Stimulated activated CD4-positive, alpha-beta T cell treated with anti-CD3 and anti-CD28 coated beads, TNF-alpha, amount 100 ng/mL, for 4 hours (primary cell): ENCODE measurements at places on chromosomes 1 and 21.

DNA sequence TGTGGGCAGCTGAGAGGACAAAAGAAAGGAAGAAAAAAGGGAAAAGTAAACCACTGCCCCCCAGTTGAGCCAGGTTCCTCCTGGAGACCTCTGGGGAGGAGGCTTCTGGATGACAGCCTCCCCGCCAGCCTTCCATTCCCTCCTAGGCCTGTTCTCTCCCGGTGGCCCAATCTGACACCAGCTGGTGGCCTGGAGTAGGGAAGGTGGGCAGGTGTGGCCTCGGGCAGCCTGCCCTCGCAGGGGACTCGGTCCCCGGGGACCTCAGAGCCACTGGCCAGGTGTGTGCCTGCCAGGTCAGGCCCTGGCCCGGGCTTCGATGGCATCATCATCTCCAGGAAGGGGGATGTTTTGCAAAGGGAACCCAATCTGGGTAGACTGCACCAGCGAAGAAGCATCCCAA lies 159.0 kb downstream of the CASZ1 start:
- no peak for DNase-seq

DNA sequence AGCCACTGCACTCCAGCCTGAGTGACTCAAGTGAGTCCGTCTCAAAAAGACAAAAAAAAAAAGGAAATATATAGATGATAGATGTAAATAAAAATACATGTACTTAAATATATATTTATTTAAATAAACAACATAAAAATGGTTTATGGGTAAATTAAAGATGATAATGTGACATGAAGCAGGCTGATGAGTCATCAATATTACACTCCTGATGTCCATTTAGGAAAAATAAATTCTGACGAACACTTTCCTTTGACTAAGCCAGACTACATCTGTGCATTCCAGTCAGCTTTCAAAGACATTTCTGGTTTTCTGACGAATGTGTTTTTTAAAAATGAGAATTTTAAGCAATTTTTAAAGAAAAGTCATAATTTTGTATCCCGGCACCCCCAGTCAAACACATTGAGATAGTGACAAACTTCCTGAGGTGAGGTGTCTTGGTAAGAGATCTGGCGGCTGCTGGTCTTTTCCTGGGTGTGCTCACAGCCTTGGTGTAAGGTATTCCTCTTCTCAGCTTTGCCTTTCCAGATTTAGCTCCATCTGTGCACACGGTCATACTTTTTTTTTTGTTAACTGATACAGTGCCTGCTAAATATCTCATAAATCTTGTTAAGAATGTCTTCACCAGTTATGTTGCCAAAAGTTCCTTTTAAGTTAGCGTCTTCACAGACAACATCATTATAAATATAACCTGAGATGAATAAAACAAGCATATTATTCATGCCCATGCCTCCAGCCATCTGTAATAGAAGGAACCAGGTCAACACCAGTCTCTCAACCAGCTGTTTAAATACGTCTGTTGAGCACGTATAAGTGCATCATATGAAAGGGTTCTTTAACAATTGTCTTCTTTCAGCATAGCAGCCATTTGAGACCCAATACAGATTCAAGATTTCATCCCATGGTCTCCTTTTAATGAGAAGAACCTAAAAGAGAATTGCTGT lies 214.5 kb upstream of the PLD5 start:
- no peak for DNase-seq

DNA sequence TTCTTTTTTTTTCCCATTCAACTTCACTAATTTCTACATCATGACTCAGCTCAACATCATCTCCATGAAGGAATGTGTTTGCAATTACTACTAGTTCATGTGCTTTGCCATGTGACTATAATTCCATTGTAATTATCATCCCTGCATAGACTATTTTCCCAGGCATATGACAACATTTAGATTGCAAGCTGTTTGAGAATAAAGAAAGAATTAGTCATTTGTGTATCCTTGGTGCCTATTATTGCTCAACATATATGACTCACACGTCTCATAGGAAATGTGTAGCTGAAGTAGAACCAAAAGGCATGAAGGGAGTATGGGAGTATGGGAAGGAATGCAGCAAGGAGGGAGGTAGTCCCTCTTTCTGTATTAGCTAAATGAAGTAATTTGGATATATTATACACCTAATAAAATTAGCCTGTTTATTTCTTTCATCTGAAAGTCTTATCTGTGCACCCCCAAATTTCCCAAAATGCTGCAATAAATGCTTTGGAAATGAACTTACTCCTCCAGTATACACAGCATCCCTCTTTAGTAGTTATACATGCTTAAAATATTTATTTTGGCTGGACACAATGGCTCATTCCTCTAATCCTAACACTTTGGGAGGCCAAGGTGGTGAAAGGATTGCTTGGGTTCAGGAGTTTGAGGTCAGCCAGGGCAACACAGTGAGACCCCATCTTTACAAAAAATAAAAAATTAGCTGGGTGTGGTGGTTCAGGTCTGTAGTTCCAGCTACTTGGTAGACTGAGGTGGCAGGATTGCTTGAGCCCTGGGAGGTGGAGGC lies 316.9 kb upstream of the ADGRL4 start:
- no peak for DNase-seq

GRCh38 chr1:160951443-160952128 lies 3.0 kb downstream of the ITLN2 start:
- DNase-seq = peak; percentile 28

DNA sequence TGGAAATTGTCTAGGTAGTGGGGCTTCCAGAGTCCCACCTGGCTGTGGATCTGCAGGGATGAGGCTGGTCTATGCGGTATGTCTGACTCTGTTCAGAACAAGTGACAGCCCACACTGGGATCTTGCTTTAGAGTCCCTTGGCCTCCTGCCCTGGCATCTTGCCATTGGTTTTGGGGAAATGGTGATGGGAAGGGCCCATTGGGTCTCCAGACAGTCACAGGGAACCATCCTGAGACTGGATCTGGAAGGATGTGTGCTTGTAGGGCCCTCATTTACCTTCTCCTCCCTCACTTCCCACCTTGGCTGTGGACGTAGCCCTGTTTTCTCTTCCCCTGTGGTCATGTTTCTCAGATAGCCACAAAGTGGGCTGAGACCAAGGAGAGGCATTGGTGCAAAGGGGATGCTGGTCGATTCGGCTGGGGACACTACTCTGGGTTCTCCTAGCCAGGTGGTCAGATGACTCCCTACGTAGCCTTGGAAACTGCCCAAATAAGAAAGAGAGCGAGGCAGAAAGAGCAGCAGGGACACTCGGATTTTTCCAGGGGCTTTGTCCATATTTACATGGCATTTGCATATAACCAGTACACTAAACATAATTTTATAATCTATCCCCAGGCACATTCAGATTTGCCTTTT lies 15.1 kb downstream of the SOX13 start:
- no peak for DNase-seq

DNA sequence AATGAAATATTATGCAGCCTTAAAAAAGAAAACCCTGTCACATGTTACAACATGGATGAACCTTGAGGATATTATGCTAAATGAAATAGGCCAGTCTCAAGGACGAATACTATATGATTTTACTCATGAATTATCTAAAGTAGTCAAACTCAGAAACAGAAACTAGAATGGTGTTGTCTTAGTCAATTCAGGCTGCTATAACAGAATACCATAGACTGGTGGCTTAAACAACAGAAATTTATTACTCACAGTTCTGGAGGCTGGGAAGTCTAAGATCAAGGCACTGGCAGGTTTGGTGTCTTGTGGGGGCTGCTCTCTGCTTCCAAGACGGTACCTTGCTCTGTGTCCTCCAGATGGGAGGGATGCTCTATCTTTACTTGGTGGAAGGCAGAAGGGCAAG lies 113.8 kb upstream of the DNAH14 start:
- no peak for DNase-seq

DNA sequence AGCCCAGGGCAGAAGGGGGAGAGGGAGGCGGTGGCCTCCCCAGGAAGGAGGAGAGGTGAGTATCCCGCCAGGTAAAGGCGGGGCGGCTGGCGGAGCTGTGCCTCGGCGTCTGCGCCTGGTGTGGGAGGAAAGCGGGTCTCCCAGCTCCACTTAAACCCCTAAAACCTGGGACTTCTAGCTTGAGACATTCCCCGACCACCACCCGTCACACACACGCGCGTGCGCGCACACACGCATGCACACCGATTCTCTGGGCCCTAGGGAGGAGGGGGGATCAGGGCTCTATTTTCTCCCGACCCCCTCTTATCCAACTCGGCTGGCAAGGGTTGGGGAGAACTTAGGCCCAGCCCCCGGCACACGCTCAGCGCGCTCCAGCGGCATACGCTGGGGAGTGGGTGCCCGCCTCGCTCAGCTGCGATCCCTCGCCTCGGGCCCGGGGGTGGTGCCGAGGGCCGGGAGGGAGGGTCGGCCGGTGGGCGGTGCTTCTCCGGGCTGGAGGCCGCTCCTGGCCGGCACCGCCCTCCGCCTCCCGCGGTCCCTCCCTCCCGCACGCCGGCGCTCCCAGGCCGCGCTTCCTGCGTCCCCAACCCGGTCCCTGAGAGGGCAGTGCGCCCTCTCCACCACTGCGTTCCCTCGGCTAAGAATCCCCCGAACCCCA lies at the start of gene TMEM51:
TSS of gene TMEM51 (plus strand) at position 564 of the 658 bp plus-strand sequence. CDS start 61,341 bp downstream, outside the sequence.
- no peak for DNase-seq

- no peak for DNase-seq
These were observed 10.2 kb upstream of the CHI3L2 start for GRCh38 chr1:111217183-111217910.

DNA sequence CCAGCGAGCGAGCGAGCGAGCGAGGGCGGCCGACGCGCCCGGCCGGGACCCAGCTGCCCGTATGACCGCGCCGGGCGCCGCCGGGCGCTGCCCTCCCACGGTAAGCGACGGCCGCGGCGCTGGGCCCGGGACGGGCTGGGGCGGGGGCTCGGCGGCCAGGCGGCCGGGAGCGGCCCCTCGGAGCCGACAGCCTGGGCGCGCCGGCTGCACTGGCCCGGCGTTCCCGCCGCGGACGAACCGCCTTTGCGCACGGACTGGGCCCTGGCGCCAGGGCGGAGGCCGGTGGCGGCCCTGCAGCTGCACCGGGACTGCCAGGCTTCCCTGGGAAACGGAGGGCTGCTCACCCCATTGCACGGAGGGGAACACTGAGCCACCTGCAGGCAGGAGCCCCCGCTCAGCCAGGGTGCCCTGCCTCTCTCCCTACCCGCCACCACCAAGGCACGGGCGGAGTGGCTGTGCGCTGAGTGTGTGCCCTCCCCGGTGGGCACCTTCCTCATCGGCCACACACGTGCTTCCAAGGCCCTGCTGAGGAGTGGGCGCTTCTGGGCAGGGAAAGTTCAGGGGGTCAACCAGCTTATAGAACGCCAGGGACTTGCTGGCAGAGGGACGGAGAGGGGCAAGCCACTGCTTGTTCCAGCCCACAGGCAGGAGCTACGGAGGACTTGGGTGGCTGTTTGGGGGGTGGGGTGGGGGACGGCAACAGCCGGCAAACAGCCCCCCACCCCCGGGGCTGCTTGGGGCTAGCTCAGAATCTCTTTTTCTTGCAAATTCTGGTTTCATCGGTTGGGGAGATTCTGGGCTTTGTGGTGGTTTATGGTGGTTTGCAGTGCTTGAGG lies 532 bp downstream of the CSF1 start:
- DNase-seq = peak; percentile 35

- no peak for DNase-seq
These were observed at the start of gene HMCN1 for GRCh38 chr1:185733818-185734735. TSS of gene HMCN1 (plus strand) at chr1:185734391. CDS start at chr1:185734780, 389 bp downstream.

DNA sequence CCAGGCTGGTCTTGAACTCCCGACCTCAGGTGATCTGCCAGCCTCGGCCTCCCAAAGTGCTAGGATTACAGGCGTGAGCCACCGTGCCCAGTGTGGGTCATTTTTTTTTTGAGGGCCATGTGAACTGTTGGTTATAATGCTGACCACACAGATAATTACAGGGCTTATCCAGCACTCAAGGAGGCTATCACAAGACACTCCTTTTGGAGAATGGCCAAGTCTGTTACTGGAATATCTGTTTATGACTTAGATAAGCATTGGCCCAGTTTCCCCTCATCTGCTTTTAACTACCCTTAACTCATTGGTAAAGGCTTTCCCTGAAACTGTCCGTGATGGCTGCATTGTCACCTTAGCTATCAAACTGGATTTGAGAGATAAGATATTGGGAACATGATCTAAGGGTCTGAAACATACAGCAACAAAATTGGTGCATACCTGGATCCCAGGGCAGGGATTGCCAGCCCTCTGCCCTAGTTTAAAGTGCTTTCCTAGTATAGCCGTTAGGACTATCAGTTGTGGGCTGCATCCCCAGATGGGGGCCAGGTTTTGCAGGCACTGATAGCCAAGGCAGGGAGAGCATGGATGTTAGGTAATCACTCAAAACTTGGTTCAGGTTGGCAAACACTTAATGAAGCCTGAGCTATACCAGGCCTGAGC lies 15.6 kb downstream of the SZT2 start:
- DNase-seq = no peak

- no peak for DNase-seq
These were observed 7.5 kb downstream of the TAF1A start for GRCh38 chr1:222582099-222582774.

DNA sequence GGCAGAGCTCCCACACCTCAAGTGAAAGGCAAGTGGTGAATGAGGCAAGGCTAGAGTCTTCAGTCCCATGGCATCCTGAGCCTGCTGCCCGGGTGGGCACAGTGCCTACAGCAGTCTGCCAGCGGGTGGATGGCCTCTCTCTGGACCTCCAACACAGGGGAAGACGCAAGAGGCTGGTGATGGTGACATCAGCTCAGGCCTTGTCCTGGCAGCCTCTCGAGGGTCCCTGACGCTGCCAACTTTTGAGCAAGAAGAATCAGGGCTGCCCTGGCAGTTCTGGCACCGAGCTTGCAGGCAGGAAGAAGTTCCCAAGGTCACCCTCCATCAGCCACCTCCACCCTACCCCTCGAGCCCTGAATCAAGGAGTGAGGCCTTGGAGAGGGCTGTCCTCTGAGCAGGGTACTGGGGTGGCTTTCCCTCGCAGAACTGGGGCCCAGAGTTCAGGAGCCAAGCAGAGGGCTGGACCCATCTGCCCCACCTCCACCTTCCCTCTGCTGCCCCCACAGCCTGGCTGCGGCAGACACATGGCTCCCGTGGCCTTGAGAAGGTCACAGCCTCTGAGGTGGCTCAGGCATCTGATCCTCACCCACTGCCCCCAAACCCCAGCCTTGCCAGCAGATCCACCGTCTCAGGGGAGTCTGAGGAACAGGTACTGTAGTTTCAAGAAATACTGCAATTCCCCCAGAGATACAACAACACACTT lies 5.8 kb downstream of the RAP1GAP start:
- no peak for DNase-seq

DNA sequence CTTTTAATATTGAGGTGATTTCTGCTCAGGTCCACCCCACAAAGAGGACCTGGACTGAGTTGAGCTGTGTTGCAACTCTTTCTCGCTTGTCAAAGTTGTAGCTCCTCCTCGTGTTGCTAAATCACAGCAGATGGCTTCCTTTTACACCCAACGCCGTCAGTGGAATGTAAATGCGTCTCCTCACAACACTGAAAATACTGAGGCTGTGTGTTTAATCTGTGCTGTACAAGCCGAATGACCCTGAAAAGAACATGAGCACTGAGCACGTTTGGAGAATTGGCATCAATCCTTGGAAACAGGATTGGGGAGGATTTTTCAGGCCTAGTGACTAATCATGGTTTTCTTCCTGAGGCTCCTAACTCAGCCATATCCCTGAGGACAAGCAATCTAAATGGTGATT lies 196.0 kb downstream of the CRB1 start:
- DNase-seq = no peak

GRCh38 chr1:94349853-94350252 lies 68.3 kb upstream of the ABCD3 start:
- DNase-seq = no peak
